ENCODE measurements at places on chromosomes 2 and 18.

DNA sequence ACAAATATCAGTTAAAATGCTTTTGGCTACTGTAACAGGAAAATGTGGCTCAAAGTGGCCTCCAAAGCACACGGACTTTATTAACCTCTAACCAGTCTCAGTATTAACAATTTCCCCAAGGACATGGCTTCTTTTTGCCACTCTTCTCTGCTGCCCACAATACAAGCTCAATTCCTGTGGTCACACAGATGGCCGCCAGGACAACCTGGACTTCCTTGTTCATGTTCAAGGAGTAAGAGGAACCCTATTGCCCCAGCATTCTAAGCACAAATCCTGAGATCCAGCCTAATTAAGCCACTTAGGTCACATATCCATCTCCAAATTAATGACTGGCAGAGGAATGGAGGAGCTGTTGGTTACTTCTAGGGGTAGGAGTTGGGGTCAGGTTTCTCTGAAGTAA lies 38.2 kb downstream of the AOX1 start:
- no peak for DNase-seq

DNA sequence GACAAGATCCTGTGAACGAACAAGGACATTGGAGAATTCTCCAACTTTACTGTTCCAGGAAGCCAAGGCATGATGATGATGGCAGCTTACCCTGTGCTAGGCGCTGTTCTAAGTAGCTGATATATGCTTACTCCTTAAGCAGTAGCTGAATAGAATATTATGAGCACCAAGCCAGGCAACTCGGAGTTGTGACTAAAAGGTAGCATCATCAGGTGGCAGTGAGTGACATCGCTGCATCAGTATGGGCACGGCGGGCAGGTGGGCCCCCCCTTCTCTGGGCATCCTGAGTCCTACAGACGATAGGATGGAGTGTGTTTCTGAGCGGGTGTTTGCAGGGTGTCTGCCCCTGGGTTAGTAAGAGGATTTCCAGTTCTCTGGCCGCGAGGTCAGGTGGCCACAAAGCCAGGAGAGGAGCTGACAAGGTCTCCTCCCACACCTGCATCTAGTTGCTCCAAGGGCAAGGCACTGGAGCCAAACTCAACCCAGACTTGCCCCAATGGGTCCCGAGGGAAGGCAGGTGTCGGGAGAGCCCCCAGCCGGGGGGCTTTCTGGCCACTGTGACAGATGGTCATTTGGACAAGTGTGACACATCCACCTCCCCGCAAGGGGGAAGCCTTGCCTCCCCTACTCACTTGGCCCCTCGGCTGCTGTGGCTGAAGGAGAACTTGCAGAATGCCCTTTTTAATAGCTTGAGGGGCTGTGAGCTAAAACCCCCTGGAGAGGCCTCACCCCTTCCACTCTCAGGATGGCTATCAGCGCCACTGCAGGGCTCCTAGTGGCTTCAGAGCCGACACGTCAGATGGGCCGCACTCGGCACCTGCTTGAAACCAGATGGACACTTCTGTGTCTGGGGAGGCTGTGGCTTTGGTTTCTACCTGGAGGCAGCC lies 55.5 kb downstream of the CRACDL start:
- DNase-seq = no peak

DNA sequence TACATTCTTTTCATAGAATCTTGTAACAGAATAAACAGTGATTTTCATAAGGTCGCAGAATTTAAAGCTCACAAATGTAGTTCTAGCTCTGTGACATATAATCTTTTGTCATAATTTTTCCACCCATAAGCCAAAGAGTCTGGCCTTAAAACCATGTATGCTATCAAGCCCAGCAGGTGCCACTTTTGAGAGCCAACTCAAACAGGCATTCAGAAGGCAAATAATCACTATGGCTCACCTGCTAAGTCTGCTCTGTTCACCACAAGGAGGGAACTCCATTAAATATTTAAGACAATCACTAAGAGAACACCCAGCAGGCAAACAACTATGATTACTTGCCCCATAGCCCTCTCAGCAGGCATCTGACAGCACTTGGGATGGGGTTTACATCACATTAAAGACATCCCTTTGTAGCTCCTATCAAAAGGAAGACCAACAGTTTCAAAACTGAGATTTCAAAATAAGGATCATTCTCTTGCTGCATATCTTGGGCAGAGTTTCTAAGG lies 241.6 kb downstream of the PDE11A start:
- DNase-seq = no peak

DNA sequence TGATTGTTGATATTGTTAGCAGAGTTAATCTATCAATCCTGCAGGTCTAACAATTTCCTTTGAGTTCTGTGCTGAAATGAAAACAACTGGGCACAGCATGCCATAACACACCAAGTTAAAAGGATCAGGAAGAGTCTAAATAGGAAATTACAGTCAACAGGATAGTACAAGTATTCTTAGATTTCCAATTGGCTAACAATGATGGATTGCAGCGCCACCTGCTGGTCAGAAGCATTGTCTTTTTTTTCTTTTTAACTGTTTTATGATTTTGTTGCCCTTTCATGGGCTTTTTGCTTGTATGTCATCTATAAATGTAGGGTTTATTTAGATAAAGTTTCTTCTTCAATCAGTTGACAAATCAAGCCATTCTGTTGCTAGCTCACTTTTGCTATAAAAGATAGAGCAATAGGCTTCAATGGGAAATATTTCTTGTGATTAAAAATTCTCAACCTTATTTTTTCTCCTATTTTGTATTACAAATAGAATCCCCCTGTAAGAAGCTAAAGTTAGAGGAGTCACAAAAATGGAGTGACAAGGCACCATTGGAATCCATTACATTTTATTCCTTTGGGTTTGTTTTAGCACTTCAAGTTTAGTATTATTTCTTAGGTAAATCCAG lies 40.8 kb upstream of the RPRM start:
- DNase-seq = peak; percentile 49

DNA sequence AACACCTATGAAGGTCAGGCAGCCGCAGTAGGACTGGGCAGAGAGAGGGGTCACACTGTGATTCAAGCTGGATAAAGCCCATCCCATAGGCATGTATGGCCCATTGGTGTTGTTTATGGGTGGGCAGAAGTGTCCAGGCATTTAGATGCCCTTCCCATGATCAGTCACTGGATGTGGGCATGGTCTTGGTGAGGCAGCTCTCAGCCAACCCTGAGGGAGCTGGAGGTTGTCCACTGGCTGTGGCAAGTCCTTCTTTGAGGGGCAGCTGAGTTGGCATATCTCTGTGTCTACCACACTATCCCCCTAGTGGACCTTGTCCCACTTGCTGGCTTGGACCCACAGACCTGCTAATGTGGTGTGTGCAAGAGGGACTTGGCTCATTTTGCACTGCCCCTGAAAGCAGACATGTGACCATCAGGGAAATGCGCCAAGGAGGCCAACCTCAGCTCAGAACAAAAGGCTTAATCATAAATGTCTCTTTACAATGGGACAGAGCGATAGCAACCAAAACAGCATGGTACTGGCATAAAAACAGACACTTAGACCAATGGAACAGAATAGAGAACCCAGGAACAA lies 82.0 kb downstream of the TMEM17 start:
- no peak for DNase-seq

GRCh38 chr2:171325886-171326585 lies 107.8 kb downstream of the METTL8 start:
- no peak for DNase-seq

GRCh38 chr2:3176869-3177255 lies 200.8 kb downstream of the EIPR1 start:
- DNase-seq = no peak

DNA sequence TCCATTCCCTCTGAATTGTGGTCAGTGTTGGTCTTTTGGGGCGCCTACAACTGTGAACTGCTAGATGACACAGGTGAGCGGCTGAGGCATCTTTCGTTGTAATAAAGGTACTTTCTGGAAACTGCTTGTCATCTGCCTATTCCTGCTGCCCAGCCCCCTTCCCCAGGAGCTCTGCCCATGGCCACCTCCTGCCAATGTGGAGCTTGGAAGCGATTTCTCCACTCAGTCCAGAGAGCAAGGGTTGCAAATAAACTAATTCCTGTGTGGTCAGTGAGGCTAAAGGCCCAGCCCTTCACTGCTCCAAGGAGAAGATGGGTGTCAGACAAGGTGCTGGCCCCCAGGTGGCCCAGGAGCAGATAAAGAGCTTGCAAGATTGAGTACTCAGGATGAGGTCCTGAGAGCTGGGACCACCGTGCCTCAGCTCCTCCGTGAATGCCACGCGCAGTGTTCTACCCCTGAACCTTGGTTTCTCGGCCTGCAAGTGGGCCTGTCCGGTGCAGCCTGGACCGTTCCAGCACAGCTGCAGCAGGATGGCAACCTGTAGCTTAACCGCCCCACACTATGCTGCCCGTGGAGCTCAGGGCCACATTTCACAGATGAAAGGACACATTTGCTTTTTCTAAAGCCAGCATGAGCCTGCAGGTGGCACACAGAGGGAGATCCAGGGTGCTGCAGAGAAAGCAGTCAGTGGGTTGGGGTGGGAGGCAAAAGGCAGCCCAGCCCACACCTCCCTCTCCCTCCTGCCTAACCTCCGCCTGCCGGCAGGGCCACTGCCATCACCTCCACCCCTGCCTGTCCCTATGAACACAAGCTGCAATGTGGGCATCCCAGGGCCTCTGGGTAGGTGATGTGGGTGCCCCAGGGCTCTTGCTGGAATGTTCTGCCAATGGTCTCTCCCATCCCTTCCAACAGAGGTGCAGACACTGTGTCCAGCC lies 78.7 kb upstream of the OTOF start:
- DNase-seq = no peak

DNA sequence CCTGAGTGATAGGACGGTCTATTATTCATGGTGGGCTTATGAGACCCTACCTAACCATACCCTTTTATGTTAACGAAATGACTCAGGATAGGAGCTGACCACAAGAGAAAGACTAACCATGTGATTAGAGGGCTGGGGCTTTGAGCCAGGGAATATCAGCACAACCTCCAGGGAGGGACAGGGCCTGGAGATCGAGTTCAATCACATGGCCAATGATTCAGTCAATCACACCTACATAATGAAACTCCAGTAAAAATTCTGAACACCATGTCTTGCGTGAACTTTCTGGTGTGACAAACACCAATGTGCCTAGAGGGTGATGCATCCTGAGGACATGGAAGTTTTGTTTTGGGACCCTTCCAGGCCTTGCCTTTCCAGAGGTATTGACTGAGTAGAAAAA lies 2.2 kb upstream of the TEX51 start:
- DNase-seq = no peak

Measured in inflammatory macrophage treated with lipopolysaccharide for 4 hours (primary cell).